CD14-positive monocyte (primary cell): ENCODE measurements at places on chromosomes 6 and 20. TPM values are rescaled to one million over a fixed set of nuclear protein-coding genes. Genes with fewer than 3 reads are reported as not detected.

DNA sequence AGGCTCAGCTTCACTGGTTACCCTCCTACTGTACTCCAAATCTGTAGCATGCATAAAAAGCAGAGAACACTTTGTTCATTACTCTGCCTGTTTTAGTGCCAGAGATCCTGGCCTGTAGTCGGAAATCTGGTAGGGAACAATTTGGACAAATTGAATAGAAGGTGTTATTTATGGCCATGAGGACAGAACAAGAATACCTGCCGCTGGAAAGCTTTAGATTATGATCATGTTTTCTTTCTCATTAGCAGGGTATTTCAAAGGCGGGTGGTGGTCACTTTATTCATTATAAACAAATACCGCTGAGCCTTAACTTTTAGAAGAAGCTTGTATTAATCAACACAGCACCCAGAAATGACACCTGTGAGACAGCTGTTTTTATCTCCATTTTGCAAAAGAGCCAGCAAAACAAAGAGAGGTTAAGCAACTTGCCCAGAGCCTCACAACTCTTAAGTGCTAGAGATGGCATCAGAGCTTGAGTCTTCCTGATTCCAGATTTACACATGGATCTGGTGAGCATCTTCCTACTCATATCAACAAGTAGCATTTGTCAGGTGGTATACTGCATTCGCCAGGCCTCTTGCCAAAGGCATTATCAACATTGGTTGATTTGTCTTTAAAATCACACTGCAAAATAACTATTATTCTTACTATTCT is 110.5 kb downstream of the LCA5 start:
- H3K36me3 ChIP-seq = no peaks in the 10 kb centered on the region
- no peaks in the 10 kb centered on the region for H3K4me1 ChIP-seq
- no peak overlapping the region for H3K27ac ChIP-seq
- no peaks in the 10 kb centered on the region for H3K27me3 ChIP-seq

GRCh38 chr20:57959589-57959988 is 249.8 kb upstream of the PMEPA1 start:
- H3K27me3 ChIP-seq = no peaks in the 10 kb centered on the region
- H3K36me3 ChIP-seq = no peaks in the 10 kb centered on the region
- DNase-seq = no peak

ALDH5A1 gene
- 0.33 TPM for polyA plus RNA-seq

DNA sequence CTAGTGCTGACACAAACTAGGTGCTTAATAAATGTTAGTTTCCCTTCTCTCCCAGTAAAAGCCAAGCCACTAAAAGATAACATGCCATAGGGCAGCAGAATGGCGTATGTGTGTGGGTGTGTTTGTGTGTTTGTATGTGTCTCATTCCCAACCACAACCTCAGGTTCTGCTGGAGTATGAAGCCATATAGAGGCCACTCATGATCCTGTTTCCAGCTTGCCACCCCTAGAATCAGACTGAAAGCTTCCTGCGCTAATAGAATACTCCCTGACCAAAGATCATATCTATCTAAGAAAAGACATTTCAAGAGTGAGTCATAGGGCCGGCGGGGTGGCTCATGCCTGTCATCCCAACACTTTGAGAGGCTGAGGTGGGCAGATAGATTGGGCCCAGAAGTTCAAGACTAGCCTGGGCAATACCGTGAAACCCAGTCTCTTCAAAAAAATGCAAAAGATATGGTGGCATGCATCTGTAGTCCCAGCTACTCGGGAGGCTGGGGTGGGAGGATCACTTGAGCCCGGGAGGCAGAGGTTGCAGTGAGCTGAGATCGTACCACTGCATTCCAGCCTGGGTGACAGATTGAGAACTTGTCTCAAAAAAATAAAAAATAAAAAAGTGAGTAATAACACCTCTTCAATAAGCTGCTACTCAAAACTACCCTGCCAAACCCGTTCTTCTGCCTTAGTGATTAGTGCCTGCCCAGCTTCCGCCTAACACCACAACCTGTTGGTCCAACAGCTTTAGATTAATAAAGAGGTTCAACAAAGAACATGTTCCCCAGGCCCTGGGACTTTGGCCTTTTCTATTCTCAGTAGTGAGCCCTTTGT is 11.8 kb upstream of the SNRPC start:
- no peak overlapping the region for H3K27ac ChIP-seq
- H3K27me3 ChIP-seq = no peaks in the 10 kb centered on the region
- H3K36me3 ChIP-seq = no peaks in the 10 kb centered on the region
- no peaks in the 10 kb centered on the region for H3K4me1 ChIP-seq
- H3K4me3 ChIP-seq = no peak overlapping the region

VSTM2L gene
- not detected in 2 replicates for polyA plus RNA-seq

DNA sequence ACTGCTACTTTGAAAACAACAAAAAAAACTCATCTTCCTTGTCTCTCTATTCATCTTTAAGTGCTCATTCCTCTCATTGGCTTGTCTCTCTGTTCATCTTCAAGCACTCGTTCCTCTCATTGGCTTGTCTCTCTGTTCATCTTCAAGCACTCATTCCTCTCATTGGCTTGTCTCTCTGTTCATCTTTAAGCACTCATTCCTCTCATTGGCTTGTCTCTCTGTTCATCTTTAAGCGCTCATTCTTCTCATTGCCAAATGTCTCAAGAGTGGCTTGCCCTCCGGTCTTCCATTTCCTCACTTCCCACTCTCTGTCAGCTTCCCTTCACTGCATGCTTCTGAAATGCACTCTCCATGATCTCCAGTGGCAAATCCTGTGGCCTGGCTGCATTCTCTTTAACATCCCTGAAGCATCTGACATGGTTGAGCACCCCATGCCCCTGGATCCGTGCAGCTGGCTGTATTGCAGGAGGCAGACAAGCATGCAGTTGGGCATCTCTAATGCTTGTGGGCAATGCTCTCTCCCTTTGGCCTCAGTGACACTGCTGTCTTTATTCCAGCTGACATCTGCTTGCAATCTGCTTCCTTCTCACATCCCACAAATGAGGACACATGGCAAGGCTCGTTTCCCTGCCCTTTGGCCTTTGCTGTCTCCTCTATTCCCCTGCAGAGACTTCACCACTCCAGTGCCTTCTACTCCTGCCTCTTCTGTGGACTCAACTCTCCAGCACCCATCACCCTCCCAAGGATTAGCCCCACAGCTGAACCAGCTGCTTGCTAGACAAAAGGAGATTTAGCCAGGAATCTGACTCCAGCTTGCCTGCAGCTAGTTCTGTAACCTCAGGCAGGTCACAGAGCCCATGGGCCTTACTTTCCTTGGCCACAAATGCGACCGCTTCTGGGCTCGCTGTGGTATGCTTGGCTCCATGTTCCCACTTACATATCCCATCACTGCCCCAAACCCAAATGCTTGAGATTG is 143.2 kb upstream of the SNX9 start:
- no peaks in the 10 kb centered on the region for H3K36me3 ChIP-seq
- no peak overlapping the region for H3K27ac ChIP-seq

DNA sequence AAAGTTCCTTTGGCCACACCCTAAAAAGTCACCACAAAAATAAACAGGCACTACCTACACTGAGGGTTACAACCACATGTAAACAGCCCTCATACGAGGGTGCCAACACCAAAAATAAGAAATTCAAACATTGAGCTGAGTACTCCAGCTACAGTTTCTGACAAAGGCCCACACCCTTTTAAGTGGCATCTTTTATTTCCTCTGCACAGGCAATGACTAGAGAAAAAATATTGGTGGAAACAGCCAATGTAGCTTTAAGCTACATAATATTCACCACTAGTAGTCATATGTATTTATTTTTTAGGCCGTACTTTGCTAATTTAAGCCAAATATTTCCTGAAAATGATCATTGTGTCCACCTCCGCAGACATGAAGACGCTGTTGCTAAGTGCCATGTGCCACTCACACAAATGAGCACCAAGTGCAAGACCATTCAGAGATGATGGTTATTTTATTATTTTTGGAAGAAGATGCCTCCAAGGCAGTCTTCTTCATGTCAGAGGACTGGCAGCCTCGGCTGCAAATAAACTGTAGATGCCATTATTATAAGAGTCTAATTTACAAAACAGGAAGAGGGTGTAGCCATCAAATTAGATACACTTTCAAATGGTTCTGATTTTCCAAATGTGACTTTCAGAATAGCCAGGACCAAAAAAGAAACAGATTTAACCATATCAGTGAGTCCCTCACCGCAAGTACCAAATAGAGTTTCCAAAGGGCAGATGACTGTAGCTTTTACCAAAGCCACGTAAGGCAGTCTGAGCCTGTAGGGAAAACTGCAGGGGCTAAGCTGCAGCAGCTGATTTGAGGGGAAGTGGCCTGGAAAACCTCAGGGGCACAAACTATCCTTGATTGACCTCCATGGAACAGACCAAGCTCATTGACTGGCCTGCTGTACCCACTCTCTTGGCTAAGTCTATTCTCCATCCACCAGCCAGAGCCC is 13.4 kb downstream of the CYP24A1 start:
- no peak for DNase-seq
- no peaks in the 10 kb centered on the region for H3K36me3 ChIP-seq
- no peak overlapping the region for H3K4me3 ChIP-seq
- H3K27me3 ChIP-seq = peaks cover 7% of the 10 kb centered on the region

PRDM13 gene
- not detected for polyA plus RNA-seq

KIF13A gene
- polyA plus RNA-seq = 2.9 TPM

- H3K27ac ChIP-seq = no peak overlapping the region
- no peak overlapping the region for H3K4me3 ChIP-seq
- no peaks in the 10 kb centered on the region for H3K27me3 ChIP-seq
- DNase-seq = no peak
- H3K36me3 ChIP-seq = no peaks in the 10 kb centered on the region
Observed at GRCh38 chr6:112603726-112604125, 256.6 kb downstream of the RFPL4B start.

DNA sequence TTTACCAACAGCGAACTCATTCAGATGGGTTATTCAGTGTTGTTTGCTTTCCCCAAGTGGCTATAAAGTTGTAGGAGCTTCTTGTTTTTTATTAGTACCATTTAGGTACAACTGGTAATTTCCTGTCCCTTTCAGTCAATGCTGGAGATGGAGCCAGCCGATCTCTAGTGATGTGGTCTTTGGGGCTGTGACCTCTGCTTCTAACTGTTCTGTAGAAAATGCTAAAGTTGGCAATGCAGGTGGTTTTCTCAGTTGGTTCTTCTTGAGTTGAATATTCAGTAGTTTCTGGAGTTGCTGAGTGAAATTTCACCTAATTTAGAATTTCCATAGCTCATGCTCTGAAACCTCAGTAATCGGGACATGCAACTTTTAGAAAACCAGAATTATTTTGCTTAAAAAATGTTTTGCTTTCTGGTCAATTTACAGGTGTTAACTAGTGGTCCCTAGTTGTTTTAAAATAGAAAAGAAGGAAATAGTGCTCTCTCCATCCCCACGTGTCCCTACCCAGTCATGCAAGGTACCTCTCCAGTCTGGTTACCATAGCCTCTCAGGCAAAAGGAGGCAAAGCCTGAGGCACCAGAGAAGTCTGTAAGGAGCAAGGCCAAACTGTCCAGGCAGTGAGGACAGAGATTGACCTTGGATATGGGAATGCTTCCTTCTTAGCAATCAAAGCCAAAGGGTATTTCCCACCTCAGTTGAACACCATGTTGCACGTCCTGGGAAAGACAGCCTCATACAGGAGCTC is 27.3 kb upstream of the GABRR1 start:
- no peak for DNase-seq
- H3K4me3 ChIP-seq = no peak overlapping the region
- H3K36me3 ChIP-seq = no peaks in the 10 kb centered on the region
- H3K4me1 ChIP-seq = no peaks in the 10 kb centered on the region

- no peak overlapping the region for H3K27ac ChIP-seq
- DNase-seq = no peak
- H3K4me1 ChIP-seq = peaks cover 9% of the 10 kb centered on the region
Observed at GRCh38 chr6:33609528-33609927, 11.6 kb upstream of the ITPR3 start.

WFDC12 gene
- not detected for polyA plus RNA-seq

- H3K4me1 ChIP-seq = no peaks in the 10 kb centered on the region
- H3K4me3 ChIP-seq = no peak overlapping the region
- no peak for DNase-seq
- no peaks in the 10 kb centered on the region for H3K36me3 ChIP-seq
- H3K27me3 ChIP-seq = no peaks in the 10 kb centered on the region
Observed at GRCh38 chr6:22888163-22888752, 318.9 kb downstream of the HDGFL1 start.

DNA sequence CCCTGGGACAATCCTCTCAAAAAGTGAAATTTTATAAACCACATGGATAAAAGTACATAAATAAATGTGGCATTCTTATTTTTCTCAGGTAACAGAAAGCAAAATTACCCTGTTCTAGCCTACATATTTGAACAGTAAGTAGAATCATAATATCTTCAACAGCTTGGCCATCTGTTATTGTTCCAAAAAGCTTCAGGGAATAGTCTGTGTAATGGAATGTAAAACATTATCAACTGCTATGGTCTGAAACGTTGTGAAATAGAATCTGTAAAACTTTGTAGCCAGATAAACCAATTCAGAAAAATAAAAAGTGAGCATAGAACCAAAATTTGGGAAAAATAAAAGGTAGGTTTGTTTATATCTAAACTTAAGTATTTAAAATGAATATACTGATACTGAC is 114.7 kb downstream of the THEMIS start:
- H3K27me3 ChIP-seq = no peaks in the 10 kb centered on the region
- no peak overlapping the region for H3K27ac ChIP-seq
- no peaks in the 10 kb centered on the region for H3K36me3 ChIP-seq
- no peak for DNase-seq

ELMO2 gene
- polyA plus RNA-seq = 32.6 and 53.1 TPM in 2 replicates

TRIM10 gene
- polyA plus RNA-seq = not detected

DNA sequence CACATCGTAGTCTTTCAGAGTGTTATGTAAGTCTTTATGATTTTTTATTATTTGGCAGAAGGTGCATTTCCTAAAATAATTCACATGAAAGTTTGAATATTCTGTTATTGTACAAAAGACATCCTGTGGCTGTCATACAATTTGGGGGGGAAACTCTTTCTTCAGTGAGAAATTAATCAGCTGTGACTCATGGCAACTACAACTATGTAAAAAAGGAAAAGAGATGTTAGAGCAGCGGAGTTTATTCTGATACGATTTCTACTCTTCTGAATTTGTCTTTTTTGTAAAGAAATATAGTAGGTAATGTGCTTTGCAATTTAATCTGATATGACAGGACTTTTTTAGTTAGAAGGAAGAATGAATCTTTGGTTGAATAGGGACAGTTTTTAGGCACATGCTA is 14.2 kb downstream of the COL19A1 start:
- no peak overlapping the region for H3K4me3 ChIP-seq
- H3K4me1 ChIP-seq = peaks cover 3% of the 10 kb centered on the region
- peaks cover 2% of the 10 kb centered on the region for H3K27me3 ChIP-seq
- no peaks in the 10 kb centered on the region for H3K36me3 ChIP-seq

DNA sequence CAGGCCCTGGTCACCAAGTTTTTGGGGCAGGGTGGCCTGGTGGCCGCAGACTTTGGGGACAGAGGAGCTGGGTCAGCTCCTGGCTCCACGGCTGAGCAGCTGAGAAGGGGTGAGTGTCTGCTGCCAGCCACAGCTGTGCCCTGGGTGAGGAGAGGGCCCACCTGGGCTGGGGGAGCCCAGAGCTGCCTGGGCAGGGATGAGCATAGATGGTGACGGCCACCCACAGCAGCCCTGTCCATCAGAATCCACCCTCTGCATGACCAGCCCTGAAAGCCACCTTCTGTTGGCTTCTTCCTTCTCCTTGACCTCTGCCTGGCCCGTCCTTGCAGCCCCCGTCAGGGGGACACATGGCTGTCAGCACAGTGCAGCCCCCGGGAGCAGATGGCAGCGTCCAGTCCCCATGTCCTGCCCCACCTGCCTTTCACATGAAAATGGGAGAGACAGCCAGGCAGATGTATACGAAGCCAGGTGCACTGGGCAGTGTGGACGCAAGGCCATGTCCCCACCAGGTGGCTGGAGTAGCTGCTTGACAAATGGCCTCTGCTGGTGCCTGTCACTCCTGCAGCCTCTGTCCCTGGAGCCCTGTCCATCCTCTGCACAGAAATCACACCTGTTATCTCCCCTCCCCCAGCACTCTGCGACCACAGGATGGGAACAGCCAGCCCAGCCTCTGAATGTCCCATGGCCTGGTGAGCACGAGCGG is 220.8 kb downstream of the PREX1 start:
- DNase-seq = no peak
- no peak overlapping the region for H3K27ac ChIP-seq
- H3K36me3 ChIP-seq = no peaks in the 10 kb centered on the region
- no peaks in the 10 kb centered on the region for H3K27me3 ChIP-seq
- no peaks in the 10 kb centered on the region for H3K4me1 ChIP-seq

MUC21 gene
- polyA plus RNA-seq = not detected
